Activated B cell treated with CpG ODN at 0.5 μM for 24 hours (primary cell): ENCODE measurements at places on chromosomes 1 and 21.

DNA sequence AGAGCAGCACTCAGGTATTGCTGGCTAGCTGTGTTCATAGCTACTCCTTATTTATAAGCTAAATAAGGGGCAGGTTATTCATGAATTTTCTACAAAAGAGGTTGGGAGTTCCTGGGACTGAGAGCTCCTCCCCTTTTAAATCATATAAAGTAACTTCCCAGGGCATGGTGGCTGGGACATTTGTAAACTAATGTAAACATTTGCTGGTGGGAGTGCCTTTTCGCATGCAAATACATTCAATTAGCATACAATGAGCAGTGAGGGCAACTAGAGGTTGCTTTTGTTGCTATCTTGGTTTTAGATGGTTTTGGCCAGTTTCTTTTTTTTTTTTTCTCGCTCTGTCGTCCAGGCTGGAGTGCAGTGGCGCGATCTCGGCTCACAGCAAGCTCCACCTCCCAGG lies 43.4 kb downstream of the GNPAT start:
- no peak for DNase-seq

GRCh38 chr1:66342707-66343106 lies 191.2 kb upstream of the SGIP1 start:
- no peak for DNase-seq

DNA sequence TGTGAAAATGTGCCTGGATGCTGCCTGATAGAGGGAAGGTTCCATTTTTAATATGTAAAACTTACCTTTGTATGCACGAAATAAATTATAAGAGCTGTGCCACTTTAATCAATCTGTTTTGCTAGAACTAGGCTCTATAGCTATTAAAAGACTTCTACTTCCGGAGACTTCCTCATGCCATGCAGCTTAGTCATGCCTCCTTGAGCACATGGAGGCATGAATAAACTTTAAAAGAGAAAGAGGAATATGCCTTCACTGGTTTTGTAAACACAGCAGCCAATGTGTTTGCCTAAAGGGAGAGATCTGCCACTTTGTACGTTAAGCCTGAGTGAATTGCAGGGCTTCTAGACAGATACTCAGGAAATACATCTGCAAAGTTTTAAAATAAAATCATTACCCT lies 604.6 kb downstream of the LRRIQ3 start:
- DNase-seq: no peak

- DNase-seq: no peak
These were observed 13.8 kb downstream of the ENSA start for GRCh38 chr1:150615346-150616201.

- no peak for DNase-seq
These were observed 33.2 kb downstream of the DDI2 start for GRCh38 chr1:15650433-15650832.

GRCh38 chr1:12333036-12333785 lies 103.4 kb downstream of the VPS13D start:
- no peak for DNase-seq

GRCh38 chr1:206105464-206105995 lies 11.7 kb downstream of the AVPR1B start:
- DNase-seq: no peak

DNA sequence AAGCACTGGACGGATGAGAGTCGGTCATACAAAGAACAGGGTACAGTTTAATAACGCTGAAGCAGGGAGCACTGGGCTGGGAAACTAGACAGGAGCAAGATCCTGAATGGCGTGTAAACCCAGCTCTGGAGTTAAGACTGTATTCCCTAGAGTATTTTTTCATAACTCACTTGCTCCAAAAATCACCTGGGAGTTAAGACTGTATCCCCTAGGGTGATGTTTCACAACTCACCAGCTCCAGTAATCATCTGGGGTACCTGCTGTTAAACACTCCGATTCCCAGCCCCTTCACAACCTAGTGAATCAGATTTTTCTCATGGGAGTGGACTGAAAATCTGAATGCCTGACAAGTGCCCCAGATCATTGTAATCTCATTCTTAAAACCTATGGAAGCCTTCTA lies 123.2 kb downstream of the MAB21L3 start:
- DNase-seq: no peak

GRCh38 chr1:160357286-160358002 lies 9.4 kb upstream of the NHLH1 start:
- no peak for DNase-seq

- no peak for DNase-seq
These were observed 108.4 kb downstream of the FNBP1L start for GRCh38 chr1:93556291-93556690.

- no peak for DNase-seq
These were observed 6.1 kb downstream of the WNT2B start for GRCh38 chr1:112514901-112515300.

- DNase-seq: no peak
These were observed 48.1 kb upstream of the KCNA3 start for GRCh38 chr1:110722807-110723206.
